ENCODE measurements at places on chromosomes 16 and 17.

DNA sequence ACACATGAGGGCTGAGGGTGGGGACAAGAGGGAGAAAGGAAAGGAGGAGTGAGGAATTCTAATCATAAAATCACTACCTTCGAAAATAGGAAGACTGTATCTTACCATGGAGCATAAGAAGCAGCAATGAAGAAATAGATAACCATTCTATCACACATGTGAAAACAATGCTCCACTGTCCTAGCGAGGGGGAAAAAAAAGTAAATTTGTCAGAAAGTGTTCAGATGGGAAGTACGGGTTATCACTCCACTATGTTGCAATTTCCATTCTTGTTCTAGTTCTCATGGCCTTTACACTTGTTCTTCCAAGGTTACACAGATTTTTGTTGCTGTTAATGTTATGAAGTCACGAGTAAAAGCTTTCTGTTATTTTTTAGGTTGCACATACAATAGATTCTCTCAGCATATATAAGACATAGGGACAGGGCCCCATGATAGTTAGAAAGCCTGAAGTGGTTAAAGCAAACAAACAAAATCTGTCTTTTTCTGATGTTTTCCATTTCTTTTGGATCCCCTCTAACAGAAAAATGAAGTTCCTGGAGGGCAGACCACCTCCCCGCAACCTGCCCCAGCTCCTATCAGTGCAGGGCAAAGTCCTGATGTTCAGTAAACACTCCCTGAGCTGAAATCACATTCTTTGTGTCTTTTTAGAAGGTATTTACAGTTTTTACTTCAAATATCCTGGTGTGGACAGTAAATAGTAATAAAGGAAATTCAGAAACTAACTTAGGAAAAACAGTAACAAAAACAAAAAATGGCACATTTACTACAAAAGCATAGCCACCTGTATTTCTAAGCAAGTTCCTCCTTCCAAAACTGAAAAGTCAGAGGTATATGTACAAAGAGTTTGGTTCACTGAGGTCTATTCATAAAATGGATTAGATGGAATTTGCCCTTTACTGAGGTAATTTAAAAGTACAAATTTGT lies 13.7 kb downstream of the MMD start:
- no peak for DNase-seq

DNA sequence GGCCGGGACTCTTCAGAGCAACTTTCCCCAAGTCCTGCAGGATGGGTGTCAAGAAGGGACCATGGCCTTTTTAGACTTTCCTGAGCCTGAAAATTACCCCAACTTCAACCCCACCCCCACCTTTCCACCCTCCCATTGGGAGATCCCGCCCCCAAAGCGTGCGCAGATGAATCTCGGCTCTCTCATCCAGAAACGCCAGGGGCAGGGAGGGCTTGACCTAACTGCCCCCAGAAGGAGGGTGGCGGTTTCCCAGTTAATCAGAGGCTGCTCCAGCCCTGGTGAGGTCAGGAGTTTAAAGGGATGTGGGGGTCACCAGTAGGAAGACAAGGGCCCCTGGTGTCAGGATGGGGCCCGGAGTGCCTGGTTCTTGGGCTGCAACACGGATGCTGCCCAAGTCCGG lies 480 bp downstream of the KIF19 start:
- no peak for DNase-seq

- DNase-seq = peak; percentile 50
Measured at GRCh38 chr17:2136241-2136640, 81.3 kb downstream of the HIC1 start.

DNA sequence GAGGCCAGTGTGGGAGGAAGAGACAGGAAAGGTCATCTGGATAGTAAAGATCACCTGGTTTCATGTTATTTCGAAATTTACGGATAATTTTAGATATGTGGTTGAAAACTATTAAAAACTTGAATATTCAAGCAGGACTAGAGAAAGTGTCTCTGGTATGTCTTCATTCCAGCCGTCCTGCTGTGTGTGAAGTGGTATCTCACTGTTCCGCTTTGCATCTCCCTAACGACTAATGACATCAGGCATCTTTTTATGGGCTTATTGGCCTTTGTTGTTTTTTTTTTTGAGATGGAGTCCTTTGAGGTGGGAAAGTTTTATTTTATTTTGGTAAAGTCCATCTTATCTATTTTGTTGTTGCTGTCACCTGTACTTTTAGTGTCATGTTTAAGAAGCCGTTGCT lies 214.4 kb upstream of the CHMP6 start:
- DNase-seq = no peak

DNA sequence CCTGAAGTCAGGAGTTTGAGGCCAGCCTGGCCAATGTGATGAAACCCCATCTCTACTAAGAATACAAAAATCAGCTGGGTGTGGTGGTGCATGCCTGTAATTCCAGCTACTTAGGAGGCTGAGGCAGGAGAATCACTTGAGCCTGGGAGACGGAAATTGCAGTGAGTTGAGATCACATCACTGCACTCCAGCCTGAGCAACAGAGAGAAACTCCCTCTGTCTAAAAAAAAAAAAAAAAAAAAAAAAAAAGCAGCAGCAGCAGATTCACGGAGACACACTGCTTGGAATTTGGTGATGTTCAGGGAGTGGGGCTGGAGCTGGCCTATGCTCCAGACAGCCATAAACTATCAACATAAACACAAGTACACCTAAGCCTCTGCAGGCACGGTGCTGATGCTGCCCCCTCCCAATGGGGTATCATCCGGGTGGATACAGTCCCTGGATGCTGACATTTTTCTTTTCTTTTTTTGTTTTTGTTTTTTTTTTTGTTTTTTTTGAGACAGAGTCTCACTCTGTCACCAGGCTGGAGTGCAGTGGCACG lies 39.6 kb upstream of the RHOT1 start:
- peak; percentile 82 for DNase-seq

GRCh38 chr17:45904866-45905265 lies 10.5 kb downstream of the MAPT start:
- no peak for DNase-seq

DNA sequence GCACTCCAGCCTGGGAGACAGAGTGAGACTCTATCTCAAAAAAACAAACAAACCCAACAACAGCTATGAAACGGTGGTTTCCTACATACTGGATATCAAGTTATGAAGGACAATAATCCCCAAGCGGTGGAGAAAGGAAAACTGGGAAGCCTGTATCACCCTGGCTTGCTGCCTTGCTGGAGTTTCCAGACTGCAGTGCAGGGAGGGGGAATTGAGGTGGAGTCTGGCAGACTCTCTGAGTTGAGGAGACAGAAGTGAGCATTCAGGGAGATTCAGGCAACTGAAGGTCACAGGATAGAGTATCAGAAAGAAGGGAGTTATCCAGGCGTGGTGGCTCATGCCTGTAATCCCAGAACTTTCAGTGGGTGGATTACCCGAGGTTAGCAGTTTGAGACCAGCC lies 11.9 kb downstream of the QRICH2 start:
- DNase-seq = no peak

- no peak for DNase-seq
Measured at GRCh38 chr17:12406623-12407215, 259.0 kb upstream of the MYOCD start.

GRCh38 chr17:78057113-78057740 lies 71.3 kb downstream of the TMC6 start:
- no peak for DNase-seq

DNA sequence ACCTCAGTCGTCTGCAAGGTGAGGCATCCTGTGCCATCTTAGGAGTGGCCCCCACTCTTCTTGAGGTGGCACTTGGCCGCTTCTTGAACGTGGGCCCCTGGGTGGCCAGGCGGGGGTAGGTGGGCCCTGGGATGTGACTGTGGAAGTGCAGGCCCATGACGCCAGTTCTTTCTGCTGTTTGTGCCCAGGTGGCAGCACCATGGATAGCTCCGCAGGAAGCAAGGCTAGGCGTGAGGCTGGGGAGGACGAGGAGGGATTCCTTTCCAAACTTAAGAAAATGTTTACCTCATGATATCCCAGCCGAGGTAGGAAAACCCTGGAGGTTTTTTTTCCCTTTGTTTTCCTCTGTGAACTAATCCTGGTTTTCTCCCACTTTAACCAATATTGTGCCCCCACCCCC lies 19.8 kb downstream of the NMRAL1 start:
- no peak for DNase-seq

DNA sequence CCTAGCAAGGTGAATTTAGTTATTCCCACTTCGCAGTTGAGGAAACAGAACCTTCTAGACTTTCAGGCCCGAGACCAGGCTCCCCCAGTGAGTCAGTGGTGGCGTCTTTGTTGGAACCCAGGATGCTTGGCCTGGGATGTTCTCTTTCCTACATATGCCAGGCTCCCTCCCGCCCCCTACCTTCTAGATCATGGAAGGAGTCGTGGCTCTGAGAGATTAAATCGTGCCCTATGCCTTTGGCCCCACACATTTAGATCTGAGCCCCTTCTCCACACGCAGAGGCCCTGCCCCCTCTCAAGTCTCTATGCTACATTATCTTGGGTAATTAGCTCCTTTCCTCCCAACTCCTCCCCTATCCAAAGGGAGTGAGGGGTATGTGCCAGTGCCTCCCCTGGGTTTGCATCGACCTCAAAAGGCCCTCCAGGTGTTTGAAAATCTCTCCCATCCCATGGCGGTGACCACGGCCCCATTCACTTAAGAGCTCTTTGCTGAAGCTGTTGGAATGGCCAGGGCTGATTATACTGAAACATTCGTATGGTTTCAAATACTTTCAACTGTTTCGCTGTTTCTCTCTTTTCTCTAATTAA lies 3.0 kb downstream of the NGFR start:
- DNase-seq = no peak

DNA sequence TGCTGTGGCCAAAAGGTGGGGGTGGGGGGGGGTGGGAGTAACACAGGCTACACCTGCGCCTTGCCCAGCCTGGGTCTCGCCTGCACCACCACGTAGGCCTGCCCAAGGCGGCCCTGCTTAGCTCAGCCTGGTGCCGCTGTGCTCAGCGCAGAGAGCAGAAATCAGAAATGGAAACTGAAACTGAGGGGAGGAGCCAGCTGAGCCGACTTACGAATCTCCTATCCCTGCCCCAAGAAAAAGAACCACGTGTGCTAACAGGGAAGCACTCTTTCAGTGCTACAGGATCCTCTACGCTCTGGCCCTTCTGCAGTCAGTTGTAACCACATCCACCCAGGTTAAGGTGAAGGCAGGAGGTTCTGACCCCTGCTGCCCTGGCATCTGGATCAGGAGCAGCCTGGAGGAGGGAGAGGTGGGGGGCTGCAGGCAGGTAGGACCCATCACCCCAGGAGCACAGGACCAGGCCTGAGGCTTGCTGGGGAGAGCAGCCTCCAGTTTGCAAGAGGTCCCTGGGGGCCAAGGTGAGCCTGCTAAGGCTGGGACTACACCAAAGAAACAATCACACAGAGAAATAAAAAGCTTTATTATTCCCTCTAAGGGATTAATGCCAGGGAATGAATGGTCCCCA lies at the start of gene DHX58:
Gene DHX58 (minus strand): TSS at position 163 of the 625 bp plus-strand sequence. CDS start 822 bp downstream, outside the sequence.
- peak; percentile 79 for DNase-seq

GRCh38 chr17:70810609-70811008 lies 641.3 kb downstream of the KCNJ2 start:
- DNase-seq = no peak

GRCh38 chr17:1156864-1157263 lies 22.9 kb downstream of the ABR start:
- no peak for DNase-seq

Measured in brain microvascular endothelial cell (primary cell).